ENCODE measurements at places on chromosomes 12 and 14. TPM values are rescaled to one million over a fixed set of nuclear protein-coding genes. Genes with fewer than 3 reads are reported as not detected.
A peak's percentile ranks its signal among the peaks of the same experiment; 100 is the strongest.

P3H3 gene
- total RNA-seq, result not detected

- H3K4me1 ChIP-seq, result peaks cover 1% of the 10 kb centered on the region
- no peak overlapping the region for H3K27ac ChIP-seq
- H3K36me3 ChIP-seq, result peaks cover 6% of the 10 kb centered on the region
- no peak for DNase-seq
- H3K27me3 ChIP-seq, result peaks cover 2% of the 10 kb centered on the region
Measured at GRCh38 chr12:117084405-117085317, 14.6 kb downstream of the TESC start.

DNA sequence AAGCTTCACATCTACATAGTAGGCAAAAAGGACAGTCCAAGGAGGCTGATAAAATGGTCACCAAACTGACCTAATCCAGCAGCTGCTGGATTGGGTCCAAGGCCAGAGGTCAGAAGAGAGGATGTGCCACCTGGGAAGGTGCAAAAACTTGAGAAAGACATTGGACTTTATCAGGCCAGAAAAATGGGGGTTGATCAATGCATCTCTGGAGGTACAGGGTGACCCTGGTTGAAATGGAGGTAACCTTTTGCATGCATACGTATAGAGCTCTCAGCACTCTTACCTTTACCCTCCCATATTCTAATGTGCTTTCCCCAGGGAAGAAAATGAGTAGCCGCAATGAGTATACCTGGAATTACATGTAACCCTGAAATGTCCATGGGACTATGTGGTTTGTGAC, 16.0 kb downstream of the BTG1 start:
- H3K4me3 ChIP-seq, result no peak overlapping the region
- H3K27ac ChIP-seq, result peak overlapping the region; percentile 9
- DNase-seq, result no peak
- no peaks in the 10 kb centered on the region for H3K27me3 ChIP-seq
- H3K36me3 ChIP-seq, result peaks cover 50% of the 10 kb centered on the region

ERP27 gene
- total RNA-seq, result 8.3 TPM

PRH2 gene
- total RNA-seq, result not detected

GLI1 gene
- 0.94 TPM for total RNA-seq

DNA sequence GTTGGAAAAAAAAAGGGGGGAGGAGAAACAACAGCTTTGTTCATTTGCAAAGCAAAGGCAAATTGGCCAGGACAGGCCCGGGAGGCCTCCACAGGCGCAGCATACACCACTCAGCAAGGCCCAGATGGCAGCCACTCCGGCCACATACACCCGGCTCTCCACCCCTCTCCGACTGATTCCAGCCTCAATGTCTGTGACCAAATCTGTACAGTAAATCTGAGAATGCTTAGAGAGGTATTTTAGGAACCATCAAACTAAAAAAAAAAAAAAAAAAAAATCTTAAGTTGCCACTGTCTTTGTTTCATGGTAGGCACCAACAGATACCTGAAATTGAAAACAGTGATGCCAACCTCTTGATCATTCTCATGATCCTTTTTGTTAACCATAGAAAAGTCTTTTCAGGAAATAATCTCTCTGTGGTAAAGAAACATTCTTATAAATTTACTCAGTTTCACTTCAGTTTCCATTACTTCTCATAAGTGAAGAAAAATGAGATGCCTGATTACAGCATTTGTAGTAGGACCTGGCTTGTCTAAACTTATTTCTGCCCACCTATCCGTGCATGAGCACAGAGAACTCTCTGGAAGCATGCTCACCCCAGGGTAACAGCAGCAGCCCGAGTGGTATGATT, 20.2 kb downstream of the VPS37B start:
- peaks cover 92% of the 10 kb centered on the region for H3K4me1 ChIP-seq
- H3K4me3 ChIP-seq, result no peak overlapping the region
- H3K36me3 ChIP-seq, result peaks cover 46% of the 10 kb centered on the region
- DNase-seq, result no peak

SERPINA3 gene
- not detected for total RNA-seq

DNA sequence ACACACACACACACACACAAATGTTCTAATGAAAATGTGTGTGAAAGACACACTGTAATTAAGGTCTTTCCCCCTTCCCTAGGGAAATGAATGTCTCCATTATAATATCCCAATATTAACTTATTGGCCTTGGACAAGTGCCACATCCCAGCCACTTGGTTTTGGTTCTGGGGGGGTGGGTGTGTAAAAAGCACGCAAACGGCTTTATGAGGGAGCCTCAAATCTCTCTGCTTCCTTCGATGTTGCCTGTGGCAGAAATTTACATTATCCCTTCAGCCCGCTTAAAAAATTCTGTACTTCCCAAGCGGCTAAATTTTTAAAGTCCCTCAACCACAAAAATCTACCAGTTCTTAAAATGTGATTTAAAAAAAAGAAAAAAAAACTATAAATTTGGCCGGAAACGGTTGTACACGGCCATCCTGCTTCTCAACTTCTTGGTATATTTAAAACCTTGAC, 432 bp downstream of the C14orf93 start:
- no peaks in the 10 kb centered on the region for H3K27me3 ChIP-seq
- H3K4me3 ChIP-seq, result peak overlapping the region; percentile 95
- H3K4me1 ChIP-seq, result peaks cover 50% of the 10 kb centered on the region
- no peak for DNase-seq
- peak overlapping the region; percentile 92 for H3K27ac ChIP-seq

GLIPR1L2 gene
- total RNA-seq, result 0.75 TPM
